Smooth muscle cell of the brain vasculature (primary cell): ENCODE measurements at places on chromosomes 4 and X.

DNA sequence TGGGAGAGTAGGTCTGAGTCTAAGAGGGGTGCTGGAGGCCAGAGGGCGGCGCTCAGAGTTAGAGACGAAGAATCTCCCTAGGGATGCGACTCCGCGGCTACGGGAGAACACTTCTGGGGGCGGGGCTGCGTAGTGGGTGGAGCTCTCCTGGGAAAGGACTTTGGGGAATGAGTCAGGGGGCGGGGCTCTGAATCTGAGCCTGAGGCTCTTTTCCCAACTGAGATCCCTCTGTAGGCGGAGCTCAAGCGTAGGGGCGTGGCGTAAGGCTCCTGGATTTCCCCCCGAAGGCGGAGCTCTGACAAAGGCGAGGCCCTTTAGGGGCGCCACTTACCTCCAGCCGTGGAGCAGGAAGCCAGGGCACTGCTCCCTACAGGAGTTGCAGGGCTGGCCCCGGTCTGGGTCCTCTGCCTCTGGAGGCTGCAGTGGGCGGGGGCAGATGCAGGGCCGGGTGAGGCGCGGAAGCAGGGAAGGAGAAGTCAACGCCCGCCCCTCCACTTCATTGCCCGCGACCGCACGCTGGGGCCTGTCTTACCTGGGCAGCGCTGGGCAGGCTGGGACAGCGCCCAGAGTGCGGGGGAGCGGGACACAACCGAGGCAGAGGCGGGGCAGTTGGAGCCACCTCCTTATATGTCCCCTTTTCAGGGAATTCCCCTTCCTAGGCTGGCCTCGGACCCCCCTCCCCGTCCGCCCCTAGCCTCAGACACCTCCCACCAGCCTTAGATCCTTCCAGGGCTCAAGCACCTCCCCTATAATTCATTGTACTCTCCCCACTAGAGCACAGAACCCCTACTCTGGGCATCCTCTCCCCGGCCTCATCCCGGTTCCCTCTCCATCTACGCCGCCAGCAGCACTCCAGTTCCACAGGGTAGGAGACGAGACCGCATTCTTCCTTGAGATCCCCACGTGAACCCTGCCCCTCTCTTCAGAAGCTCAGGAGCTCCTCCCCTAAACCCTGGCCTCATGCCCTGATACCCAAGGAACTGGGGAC is 1.6 kb downstream of the PRICKLE3 start:
- DNase-seq, result peak; percentile 64

DNA sequence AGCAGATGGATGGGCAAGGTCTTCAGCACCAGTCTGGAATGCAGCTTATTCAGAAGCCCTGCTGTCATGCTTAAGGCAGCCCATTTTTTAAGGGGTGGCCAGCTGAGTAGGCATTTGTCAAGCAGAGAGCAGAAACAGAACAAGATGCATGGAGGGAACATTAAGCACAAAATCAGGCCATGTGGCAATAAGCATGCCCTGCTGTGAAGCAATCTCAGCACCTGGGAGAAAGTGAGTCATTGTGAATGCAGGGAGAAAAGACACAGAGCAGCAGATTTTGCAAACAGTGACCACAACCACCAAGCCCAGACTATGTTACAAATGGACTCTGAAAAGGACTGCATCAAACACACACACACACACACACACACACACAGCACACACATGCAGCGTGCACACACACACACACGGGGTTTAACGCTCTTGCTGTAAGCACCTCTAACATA is 94.1 kb upstream of the GALNT7 start:
- DNase-seq, result peak; percentile 84

GRCh38 chrX:129600981-129601424 is 53.8 kb downstream of the APLN start:
- no peak for DNase-seq

DNA sequence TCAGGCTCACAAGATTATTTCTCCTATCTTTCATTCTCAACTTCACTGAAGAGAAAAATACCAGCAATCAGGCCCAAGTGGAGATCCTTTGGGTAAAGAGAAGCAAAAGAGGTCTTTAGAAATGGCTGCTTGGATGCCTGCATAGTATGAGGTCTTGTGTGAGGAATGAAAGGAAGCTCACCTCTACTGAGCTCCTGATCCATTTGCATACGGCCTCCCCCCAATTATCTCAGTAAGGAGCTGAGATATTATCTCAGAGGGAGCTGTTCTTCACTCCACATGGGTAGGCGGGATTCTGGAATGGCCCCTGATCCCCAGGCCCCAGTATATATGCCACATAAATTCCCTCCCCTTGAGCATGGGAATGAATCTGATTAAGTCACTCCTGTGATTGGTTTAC is 75.8 kb downstream of the EVC2 start:
- DNase-seq, result no peak

GRCh38 chr4:140069066-140069465 is 84.9 kb downstream of the MAML3 start:
- no peak for DNase-seq

DNA sequence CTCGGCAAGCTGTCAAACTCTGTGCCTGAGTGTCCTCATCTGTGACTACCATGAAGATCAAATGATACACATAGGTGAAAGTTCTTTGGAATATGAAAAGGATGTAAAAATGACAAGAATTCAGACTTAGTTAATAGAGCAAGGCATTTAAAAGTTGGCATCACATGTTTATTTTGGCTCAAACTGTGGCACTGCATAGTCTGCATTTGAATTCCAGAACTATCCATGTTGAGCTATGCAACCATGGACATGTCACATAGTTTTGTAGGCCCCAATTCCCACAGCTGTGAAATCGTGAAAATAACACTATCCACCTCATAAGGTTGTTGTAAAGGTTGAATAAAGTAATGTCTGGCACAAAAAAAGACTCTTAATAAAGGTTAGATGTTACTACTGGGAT is 33.9 kb downstream of the AFF2 start:
- DNase-seq, result no peak

GRCh38 chr4:82293304-82293703 is 80.5 kb downstream of the HNRNPD start:
- DNase-seq, result no peak

DNA sequence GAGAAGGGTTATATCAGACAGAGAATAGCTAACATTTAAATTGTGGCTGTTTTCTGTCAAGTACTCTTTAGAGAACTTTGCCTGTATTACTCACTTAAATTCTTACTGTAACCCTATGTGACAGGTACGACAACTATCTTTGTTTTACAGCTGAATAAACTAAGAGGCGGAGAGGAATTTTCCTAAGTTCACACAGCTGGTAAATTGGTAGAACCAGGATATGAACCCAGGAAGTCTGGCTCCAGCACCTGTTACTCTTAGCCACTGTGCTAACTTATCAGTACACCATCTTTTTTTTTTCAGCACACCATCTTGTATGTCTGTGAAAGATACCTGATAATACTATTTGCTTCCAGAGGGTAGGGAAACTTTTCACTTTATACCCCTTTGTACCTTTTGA is 2.0 kb upstream of the SYP start:
- no peak for DNase-seq

DNA sequence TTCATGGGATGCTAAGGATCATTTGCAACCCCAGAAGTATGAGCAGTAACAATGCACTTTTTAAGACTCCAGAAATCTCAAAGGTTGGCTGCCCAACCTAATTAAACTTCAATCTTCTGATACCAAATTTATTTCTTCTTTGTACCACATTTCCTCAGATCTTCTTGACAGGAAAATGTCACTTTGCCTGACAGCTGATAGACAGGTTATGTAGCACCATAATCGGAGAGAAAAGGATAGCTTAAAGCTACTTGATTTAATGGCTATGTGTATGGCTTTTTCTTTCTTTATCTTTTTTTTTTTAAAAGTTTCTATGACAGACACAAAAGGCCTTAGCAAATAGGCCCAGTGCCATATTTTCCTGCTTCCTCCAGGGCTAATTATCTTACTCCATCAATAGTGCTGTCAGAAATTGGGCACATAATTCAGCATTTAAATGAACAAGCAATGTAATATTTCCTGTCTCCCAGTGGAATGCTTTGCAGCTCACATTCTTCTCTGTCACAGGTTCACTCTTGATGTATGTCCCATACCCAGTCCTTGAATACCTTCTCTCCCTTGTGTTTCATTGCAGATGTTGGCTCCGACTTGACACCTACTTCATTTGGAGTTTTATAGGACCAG is 795.7 kb downstream of the ADGRL3 start:
- DNase-seq, result no peak

DNA sequence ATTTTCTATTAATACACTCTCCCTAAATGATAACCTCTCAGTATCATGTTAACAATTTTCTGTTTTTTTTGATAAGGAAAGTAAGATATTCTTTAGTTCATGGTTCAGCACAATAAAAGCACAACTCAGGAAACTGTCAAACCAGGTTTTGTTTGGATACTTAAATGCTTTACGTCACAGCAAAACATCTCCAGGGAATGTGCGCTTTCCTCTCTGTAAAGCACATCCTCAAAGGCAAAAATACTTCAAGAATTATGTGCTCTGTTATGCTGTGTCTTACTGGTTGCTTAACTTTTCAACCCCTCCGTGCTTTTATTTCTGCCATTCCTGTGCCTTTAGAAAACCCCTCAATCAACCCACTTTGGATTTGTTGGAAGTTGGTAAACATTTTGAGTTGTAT is 27.8 kb downstream of the SNX25 start:
- peak; percentile 29 for DNase-seq

DNA sequence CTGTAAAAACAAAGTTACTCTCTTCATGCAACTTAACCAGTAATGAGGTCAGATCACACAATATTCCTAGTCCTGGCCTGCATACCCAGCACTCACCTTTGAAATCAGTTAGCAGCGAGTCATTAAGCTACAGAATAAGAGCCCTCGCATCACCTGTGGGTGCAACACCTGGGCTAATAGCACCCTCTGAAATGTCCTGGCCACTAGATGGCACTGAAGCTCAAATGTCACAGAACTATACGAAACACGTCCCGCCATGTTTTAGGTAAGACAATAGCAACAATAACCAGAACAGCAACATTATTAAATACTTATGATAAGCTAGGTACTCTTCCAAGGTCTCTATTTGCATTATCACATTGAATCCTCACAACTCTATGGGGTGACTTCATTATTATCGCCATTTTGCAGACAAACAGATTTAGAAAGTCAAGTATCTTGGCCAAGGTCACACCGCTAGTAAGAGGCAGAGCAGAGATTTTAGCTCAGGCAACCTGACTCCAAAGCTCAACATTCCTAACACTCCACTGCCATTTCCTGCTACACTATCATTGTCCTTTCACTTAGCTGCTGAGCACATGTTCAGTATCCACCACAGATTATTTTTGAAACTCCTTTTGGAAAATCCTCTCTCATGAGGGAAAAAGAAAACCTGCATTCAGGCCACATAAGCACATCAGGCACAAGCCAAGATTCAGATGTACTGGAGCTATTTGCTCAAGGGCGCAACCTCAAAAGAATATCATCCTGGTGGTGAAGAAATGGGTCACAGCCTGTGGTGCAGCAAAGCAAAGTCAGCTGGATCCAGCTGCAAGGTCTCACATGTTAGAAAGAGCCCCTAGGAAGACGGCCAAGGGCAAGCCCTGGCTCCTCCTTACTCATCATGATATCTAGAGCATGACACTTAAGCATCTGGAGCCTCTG is 59.5 kb upstream of the KDR start:
- peak; percentile 77 for DNase-seq

DNA sequence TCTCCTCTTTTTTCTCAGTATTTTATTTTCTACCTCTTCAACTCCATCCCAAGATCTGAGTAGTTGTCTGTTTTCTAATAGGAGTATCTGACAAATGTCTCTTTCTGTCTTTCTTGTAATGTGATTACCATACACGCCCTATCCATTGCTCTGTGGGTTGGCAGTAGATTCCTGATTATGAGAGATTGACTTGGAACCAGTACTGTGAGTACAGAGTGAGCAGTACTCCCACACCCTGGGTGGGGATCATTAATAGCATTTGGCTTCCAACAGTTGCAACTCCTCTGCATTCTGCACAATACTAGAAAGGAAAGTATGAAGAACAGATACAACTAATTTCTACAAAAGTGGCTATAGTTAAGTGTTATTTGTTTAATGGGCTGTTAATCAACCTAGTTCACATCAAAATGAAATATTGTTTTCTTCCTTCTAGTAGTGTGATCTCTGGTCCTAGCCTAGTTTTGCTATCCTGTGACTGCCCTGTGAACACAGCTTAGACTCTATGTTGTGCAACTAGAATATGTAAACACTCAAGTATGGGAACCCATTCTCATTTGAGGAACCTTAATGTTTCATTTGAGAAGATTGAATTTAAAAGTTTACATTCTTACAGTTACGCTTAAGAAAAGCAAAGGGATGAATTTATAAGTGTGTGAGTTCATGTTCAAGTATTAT is 112.9 kb downstream of the PTPN13 start:
- DNase-seq, result no peak

- no peak for DNase-seq
These were observed 84.3 kb downstream of the NBDY start for GRCh38 chrX:56813318-56813837.

GRCh38 chrX:46642145-46642544 is 68.6 kb downstream of the CHST7 start:
- DNase-seq, result no peak

DNA sequence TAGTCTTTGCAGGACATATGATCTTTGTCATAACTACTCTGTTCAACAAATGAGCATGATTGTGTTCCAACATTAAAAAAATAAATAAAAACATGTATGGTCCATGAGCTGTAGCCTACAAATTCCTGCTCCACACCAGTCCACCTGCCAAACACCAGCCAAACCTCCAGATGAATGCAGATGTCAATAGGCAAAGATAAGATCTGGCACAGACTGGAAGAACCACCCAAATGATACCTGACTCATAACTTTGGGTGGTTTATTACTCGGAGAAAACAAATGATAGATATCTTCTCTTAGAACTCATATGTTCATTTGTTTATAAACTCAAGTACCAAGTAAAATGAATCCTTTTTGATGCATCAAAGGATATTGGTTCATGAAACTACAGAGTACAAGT is 425.1 kb downstream of the GBA3 start:
- no peak for DNase-seq

GRCh38 chrX:17930850-17931249 is 69.8 kb upstream of the RAI2 start:
- DNase-seq, result no peak

DNA sequence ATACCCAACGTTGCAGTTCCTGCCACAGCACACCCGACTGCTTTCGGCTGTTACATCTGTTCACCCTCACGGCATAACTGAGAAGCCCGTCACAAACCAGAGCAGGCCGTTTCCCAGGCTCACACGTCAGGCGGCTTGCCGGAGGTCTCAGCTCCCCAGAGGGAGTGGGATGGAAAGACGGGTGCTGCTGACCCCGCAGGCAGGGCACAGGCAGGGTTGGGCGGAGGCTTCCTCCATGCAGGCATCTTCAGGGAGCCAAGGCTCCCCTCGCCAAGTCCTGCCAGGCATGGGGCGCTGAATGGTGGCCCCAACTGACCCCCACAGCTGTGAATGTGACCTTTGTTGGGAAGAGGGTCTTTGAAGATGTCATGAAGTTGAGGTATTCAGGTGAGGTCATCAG is 57.5 kb downstream of the ACOX3 start:
- DNase-seq, result no peak
